Activated T-helper 1 cell treated with anti-CD3 and anti-CD28 coated beads, Interleukin-12 subunit alpha, Interleukin-12 subunit beta, Interleukin-2, Interleukin-4 antibody, amounts not matched to agents 30 ng/mL and 10 ng/mL and 1 ng/mL, durations not matched to agents 14 hours and 24 hours and 36 hours (primary cell): ENCODE measurements at places on chromosomes 3 and 15. TPM values are rescaled to one million over a fixed set of nuclear protein-coding genes. Genes with fewer than 3 reads are reported as not detected.

DNA sequence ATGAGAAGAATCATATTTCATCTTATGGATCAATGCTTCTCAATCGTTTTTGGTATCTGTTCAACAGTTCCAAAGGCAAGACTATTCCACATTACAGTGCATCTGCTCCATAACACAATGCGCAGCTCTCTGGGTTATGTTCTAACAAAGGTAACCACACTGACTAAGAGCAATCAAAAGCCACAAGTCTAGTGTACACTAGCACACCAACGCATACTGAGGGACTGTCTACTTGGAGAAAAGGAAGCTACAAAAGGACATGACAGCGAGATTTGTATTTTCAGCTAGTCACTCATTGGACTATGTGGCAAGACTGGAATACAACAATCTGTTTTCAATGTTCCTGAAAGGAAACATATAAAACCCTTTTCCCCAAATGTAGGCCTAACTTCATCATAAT, 35.8 kb downstream of the SETD2 start:
- no peak for DNase-seq

- DNase-seq: no peak
These were observed 59.6 kb upstream of the IQSEC1 start for GRCh38 chr3:13132731-13133410.

GRCh38 chr3:165643425-165643824, 193.8 kb downstream of the BCHE start:
- no peak for DNase-seq

DNA sequence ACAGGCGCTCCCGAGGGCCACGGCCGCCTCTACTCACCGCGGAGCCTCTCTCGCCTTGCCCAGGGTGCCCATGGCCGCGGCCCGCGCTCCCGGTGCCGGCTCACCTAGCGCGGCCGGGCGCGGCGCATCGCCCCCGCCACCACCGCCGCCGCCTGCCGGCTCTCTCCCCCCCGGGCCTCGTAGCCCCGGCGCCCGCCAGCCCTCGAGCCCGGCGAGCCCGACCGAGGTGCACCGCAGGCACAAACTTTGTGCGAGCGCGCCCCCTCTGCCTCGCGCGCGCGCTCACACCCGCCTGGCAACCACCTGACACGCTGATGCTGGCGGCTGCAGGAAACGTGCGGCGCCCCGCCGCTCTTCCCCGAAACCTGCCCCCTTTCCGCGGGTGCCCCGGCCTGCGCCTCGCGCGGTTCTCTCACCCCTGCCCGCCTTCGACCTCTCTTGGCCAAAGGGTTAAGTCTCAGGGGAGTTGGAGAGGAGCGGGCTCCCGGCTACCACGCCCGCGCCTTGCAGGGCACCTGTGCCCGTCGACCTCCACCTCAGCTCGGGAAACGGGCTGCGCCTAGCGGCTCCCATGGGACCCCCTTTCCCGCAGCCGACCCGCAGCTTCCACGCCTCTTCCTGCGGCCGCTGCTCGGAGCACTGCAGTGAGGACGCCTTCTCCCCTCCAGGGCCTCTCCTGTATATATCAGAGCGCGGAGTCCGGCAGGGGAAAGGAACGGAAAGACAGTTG, at the start of gene RASGRP1:
RASGRP1 (minus strand) TSS at position 258 of the 730 bp plus-strand sequence; CDS start at position 72, 186 bp downstream.
- DNase-seq: peak; percentile 81

- no peak for DNase-seq
These were observed 62.7 kb downstream of the GRIP2 start for GRCh38 chr3:14477311-14477935.

GRCh38 chr3:37862219-37862902, 681 bp downstream of the CTDSPL start:
- DNase-seq: no peak

DNA sequence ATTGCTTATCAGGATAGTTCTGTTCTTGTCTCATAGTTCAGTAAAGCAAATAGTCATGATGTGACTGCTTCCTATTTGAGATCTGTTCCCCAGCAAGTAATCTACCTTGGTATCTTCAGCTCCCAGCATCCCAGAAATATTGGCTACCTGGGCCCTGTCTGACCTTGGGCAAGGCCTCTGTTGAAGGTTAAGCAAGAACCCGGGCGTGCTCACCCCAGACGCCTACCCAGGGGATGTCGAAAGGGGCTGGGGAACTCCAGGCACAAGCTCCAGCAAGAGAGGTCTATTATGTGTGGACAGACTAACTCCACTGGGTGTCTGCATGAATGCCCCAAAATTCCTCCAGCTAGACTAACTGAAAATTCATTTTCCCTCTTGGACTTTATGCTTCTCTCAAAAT, 37.3 kb upstream of the IGF1R start:
- DNase-seq: no peak

GRCh38 chr3:195139091-195139875, 131.7 kb downstream of the XXYLT1 start:
- no peak for DNase-seq

GRCh38 chr3:158121295-158121694, 11.4 kb downstream of the RSRC1 start:
- DNase-seq: no peak

DNA sequence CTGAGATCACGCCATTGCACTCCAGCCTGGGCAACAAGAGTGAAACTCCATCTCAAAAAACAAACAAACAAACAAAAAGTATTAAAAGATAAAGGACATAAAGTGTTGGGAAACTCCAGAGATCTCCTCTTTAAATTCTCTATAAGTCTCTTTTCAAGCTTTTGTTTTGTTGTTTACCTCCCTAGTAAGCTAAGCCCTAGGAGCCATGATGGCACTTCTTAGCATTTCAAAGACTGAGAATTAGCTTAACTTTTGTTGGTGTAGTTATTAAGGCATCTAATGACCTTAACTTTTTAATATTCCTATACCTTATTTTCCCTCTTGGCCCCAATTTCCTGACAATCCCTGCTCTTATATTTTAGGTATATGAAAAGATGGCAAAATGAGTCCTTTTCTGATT, 157.3 kb downstream of the ZNF609 start:
- no peak for DNase-seq

GRCh38 chr15:81948222-81948621, 97.6 kb downstream of the MEX3B start:
- no peak for DNase-seq

GRCh38 chr15:25734680-25735355, 128.3 kb downstream of the ATP10A start:
- DNase-seq: no peak

GRCh38 chr15:66798426-66799061, 96.5 kb downstream of the SMAD6 start:
- DNase-seq: no peak

Gene IL5RA
- total RNA-seq: 0.12 TPM in 1 of 2 replicates, not detected in the other

Gene IGSF10
- not detected in 2 replicates for total RNA-seq

Gene RBPMS2
- 0.10 TPM in 1 of 2 replicates, not detected in the other for total RNA-seq
